Fibroblast of the aortic adventitia (primary cell): ENCODE measurements at places on chromosomes 1 and 21.

DNA sequence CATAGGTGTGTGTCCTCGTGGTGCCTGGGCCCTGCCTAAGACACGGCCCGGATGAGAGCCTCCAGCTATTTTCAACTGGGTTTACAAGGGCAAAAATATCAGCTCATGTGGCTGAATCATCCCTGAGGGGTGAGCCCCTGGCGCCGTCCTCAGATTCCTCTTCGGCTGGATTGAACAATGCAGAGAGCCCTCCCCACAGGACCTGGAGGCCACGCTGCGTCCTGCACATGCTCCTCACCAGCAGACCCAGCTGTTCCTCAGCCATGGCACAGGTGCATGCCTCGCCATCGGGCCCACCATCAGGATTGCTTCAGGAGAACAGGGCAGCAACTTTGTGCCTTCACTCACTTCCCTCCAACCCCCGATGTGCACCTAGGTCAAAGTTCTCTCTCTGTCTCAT, 35.3 kb downstream of the TFF3 start:
- no peak for DNase-seq

- no peak for DNase-seq
Measured at GRCh38 chr1:58041621-58042020, 504.9 kb downstream of the OMA1 start.

GRCh38 chr1:100378956-100379355, 26.6 kb downstream of the CDC14A start:
- no peak for DNase-seq

GRCh38 chr1:77412069-77412819, 130.4 kb downstream of the AK5 start:
- DNase-seq, result peak; percentile 65

GRCh38 chr1:218492874-218493273, 147.7 kb downstream of the TGFB2 start:
- no peak for DNase-seq

- DNase-seq, result no peak
Measured at GRCh38 chr1:188295157-188295556, 1466.4 kb downstream of the PLA2G4A start.

GRCh38 chr1:115466433-115466832, 128.4 kb upstream of the NGF start:
- DNase-seq, result no peak

DNA sequence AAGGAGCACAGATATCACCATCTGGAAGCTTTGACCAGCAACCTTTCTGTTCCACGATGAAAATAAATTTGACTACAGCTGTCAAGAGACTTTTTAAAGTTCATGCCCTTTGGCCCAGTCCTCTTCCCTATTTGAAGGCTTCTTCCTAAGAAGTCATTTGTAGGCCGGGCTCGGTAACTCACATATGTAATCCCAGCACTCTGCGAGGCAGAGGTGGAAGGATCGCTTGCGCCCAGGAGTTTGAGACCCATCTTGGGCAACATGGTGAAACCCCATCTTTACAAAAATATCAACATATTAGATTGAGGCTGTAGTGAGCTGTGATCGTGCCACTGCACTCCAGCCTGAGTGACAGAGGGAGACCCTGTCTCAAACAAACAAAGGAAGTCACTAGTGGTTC, 58.3 kb upstream of the IFFO2 start:
- DNase-seq, result no peak

- DNase-seq, result peak; percentile 99
Measured at GRCh38 chr1:200483491-200484143, 73.8 kb upstream of the ZNF281 start.

DNA sequence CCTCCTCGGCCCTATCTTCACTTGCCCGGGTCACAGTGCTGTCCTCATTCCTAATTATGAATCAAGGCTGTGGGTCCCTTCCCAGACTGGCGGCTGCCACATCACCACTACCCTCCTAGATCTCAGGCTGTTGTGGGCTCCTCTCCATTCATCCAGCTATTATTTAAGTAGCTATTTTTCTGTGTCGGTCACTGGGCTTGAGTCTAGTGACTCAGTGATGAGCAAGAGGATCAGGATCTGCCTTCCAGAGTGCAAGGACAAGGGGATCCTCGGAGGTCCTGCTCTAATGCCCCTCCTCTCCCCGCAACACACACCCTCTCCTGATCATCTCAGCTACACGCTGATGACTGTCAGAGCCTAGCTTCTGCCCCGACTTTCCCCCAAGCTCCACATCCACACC, 34.1 kb downstream of the CDCP2 start:
- DNase-seq, result peak; percentile 44

DNA sequence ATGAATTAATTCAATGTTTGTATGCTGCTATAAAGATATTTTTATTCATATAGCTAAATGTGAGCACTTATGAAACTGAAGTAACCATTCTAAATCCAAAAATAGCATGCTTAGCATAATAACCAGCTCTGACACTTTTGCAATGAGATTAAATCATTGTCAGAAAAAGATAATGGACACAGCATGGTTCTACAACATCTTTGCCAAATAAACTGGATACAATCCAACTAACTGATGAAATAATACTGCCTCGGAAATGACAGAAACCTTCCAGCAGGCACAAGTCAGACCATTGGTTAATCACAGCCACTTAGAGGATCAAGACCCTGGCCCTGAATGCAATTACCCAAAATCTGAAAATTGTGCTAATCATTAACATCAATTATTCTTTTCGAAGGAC, 592.7 kb upstream of the ADGRL4 start:
- peak; percentile 42 for DNase-seq

- DNase-seq, result no peak
Measured at GRCh38 chr1:169465281-169465680, 20.5 kb downstream of the SLC19A2 start.

- DNase-seq, result peak; percentile 33
Measured at GRCh38 chr1:108592030-108592759, 32.3 kb downstream of the EEIG2 start.

GRCh38 chr21:36246080-36246631, 73.8 kb upstream of the MORC3 start:
- DNase-seq, result no peak

- no peak for DNase-seq
Measured at GRCh38 chr21:33029975-33030461, 4.3 kb downstream of the OLIG2 start.

GRCh38 chr1:23908453-23909341, 4.5 kb downstream of the CNR2 start:
- DNase-seq, result no peak

DNA sequence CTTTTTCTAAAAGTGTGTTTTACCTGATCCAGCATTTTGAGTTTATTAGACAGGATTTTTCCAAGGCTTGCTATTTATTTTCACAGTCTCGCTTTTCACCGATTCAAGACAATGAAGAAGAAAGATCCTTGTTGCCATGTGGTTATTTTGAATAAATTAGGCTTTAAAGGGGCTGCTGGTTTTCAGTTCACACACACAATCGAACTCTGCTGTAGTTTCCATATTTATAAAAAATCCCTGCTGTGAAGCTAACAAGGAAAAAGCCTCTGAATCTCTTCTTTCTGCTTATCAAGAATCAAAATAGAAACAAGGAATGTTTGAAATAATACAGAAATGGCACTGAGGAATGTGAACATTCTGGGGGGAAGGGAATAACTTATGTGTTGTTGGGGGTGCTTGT, 102.5 kb upstream of the KAZN start:
- DNase-seq, result no peak

DNA sequence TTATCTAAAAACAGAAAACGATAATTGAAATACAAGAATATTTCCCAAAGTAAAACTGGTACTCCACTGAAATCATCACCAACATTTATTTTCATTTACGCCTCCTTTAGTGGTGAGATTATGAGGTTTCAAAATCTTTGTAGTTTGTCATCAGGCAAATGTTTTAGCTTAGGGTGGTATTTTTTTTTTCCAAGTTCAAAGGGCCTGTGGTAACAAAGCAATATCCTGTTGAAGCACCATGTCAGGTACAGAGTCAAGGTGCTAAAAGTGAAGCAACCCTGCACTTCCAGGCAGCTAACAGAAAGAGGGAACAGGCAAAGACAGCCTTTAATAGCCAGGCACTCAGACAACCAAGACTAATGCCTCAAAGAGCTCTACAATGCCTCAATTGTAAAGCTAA, 89.2 kb downstream of the JAK1 start:
- no peak for DNase-seq

GRCh38 chr1:59511476-59512465, 214.9 kb downstream of the FGGY start:
- DNase-seq, result peak; percentile 53

DNA sequence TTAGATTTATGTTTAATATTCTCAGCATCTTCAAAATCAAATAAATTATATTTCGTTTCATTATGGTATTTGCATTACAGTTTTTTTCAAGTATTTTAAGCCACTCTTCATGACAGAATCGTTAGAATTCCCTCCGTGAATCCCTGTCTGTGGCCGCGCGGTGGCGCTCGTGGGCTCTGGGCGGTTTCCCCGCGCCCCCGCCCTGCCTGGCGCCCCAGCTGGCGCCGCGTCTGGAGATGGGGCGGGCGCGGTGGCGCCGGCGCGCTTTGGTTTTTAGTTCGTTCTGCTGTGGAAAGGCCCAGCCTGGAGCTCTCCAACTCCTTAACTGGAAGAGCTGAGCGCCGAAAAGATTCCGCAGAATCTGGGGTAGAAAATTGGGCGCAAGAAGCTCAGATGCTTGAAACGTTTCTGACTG, 25.7 kb downstream of the PRMT2 start:
- peak; percentile 83 for DNase-seq

DNA sequence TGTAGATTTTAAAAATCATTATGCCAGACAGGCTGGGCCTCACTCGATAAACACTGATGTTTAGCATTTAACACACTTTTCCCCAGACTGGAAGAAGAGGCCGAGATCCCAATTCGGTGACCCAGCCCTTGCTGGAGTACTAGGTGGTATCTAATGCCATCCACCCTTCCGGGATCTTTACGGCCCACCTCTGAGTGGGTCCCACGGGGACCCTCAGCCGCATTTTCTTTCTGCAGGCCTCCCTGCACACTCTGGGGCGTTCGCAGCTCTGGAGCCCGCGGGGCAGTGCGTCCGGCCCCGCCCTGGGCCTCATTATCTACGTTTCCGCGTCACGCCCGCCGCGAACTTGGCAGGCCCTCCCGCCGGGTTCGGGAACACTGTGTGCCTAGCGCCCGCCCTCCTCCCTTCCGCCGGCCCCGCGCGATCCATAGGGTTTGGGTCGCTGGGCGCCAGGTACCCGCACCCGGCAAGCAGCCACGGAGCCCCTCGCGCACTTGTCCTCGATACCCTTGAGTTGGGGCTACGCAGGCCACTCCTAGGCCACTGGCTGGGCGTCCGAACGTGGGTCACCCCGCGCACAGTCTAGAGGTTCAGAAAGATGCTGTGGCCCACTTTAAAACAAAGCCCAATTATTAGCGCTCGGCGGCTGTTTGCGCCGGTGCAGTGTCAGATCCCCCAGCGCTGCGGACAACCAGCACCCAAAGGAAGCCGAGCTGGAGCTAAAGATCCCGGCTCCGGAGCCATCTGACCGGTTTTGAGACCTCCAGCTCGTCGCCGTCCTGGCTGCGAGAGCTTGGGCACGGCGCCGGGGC, 950 bp upstream of the EVA1C start:
- DNase-seq, result peak; percentile 82

DNA sequence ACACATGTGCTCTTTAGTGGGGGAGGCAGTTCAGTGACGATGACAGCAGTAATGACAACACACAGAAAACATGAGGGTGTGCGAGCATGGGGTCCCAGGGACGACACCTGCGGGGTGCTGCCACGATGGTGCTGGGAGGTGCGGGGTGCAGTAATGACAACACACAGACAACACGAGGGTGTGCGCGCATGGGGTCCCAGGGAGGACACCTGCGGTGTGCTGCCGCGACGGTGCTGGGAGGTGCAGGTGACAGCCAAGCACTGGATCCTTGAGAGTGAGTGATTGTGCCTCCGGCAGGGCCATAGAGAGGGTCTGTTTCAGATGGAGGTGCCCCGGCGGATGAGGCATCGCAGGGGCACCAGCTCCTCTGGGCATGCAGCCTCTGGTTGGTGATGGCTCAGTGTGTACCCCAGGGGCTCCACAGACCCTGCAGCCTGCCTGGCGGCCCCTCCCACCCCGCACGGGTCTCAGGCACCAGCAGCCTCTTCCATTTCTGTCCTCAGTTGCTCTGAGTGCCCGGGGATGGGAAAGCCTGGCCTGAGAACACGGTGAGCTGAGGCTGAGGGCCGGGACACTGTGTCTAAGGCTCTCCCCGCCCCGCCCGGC, 191.7 kb upstream of the ARHGEF16 start:
- no peak for DNase-seq

- DNase-seq, result no peak
Measured at GRCh38 chr1:11429226-11429625, 49.7 kb upstream of the DISP3 start.

- DNase-seq, result no peak
Measured at GRCh38 chr1:228508840-228509415, 21.7 kb downstream of the RNF187 start.

GRCh38 chr1:165431079-165431478, 13.8 kb downstream of the RXRG start:
- DNase-seq, result no peak

DNA sequence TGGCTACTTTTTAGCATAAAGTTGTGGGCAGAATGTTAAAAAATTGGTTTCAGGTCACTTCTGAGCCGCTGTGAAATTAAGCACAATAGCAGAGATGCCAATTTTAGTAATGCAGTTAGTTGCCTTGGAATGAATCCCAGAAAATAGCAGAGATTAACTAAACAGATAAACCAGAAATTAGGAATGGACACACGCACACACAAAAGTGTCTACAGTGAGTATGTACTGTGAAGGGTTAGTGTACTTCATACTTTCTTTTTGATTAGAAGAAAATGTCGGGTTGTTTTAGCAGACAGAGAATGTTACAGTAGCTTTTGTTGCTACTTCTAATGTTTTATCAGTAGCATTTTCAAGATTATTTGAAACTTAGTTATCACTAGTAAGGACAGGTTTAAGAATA, 106.7 kb downstream of the LEPR start:
- DNase-seq, result peak; percentile 76

DNA sequence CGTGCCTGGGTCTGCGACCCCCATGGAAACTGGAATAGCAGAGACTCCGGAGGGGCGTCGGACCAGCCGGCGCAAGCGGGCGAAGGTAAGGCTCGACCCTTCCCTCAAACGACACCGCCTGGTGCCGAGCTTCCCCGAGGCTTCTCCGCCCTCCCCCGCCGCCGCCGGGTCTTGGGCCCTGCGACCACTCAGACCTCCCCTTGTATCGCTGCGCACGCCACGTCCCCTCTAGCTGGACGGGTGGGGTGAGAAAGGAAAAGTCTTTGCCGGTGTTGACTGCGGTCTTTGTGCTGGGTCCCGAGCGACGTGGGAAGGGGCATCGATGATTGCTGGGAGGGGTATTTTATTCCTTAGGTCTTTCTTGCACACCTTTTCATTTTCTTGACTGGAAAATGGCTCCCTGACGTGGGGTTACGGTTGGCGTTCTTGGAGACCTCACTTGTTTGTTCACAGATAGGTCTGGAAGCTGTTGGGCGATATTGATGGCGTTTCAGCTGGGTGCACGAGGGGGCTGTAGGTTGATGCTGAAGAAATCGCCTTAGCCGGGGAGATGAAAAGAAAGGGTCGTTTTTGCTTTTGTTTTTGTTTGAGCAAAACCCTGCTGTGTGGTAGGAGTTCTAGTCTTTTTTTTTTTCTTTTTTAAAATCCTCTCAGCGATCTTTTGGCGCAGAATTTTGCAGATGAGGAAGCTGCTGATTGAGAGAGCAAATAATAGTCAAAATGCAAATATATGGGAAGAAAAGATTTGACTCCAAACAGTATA, 776 bp downstream of the KDM1A start:
- peak; percentile 42 for DNase-seq
